Stimulated activated CD4-positive, alpha-beta T cell treated with anti-CD3 and anti-CD28 coated beads, Interleukin-1b, Interleukin-23, amount 100 ng/mL, for 4 hours (primary cell): ENCODE measurements at places on chromosomes 1 and 21.

DNA sequence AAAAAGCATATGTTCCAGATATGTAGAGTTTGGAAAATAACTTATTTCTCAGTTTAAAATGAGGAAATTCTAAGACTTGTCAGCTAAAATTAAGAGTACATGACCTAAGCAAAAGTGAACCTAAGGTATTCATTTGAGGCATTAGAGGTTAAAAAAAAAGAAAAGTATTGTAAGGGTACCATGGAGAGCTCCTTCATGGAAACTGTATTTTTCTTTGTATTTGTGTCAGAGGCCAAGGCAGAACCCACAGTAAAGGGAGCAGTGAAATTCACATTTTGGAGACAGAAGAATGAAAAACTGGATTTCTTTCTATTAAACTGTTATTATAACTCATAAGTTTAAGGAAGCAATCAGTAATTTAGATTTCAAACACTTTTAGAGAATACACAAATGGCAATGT is 1494.8 kb downstream of the KCNT2 start:
- no peak for DNase-seq

GRCh38 chr1:1427106-1427819 is 6.2 kb upstream of the ANKRD65 start:
- DNase-seq: no peak

GRCh38 chr1:186054003-186054402 is 319.8 kb downstream of the HMCN1 start:
- no peak for DNase-seq

GRCh38 chr21:44291936-44292811 is 6.5 kb downstream of the AIRE start:
- DNase-seq: no peak

GRCh38 chr1:70397013-70397412 is 14.1 kb upstream of the CTH start:
- no peak for DNase-seq

DNA sequence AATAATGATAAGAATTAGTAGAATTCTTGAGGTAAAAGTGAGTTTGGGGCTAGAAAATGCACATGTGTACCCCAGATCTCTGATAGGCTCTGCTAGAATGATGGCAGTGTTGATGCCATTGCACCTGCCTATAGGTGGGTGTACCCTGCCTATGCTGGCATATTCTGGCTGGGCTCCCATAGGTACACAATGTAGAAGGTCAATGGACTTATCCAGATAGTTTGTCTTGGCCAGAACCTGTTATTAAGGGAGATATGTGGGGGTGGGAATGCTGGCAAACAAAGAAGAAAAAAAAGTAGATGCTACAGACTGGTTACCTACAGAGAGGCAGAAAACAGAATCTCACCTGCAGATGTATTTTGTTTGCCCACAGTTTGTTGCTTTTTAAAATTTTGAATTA is 14.1 kb upstream of the KLHDC8A start:
- no peak for DNase-seq

- DNase-seq: no peak
Observed at GRCh38 chr1:35569936-35570335, 3.2 kb upstream of the TFAP2E start.

DNA sequence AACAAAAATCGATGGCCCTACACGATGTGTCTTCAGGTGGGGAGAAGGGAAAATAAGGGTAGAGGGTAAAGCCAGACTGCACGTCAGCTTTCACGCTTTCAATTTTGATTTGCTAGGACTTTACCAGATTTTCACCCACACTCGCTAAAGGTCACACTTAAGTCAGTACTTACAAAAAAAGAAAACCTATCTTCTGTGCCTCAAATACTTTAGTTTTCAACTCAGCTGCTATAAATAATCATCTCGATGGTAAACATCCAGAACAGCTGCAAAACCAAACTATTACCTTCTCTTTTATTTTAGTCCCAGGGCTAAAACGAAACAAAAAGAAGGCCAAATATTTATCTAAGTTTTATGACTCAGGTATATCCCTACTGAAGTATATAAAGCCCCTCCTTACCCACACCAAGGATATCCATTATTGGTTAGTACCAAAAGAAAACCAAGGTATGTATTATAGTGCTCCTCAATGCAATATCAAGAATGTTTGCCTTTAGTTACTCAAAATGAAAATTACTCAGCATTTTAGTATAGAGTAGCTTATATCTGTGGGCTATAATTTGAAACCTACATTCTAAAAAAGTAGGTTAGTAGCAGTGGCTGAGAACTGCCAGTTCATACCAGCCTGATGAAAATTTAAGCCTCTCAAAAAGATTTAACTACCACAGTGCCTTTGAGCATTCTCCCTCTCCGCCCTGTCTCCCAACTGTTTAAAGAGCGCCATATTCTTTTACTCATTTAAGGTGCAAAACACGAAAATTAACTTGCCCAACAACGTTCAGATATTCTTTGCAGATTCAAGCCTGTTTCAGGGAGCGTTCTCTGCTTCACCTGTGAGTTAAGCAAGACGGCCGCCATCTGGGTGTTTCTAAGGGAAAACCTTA is 1.5 kb downstream of the CSDE1 start:
- DNase-seq: no peak

GRCh38 chr1:33234588-33234990 is 21.7 kb upstream of the ZNF362 start:
- no peak for DNase-seq

GRCh38 chr1:11535761-11536572 is 57.0 kb downstream of the DISP3 start:
- DNase-seq: no peak

- DNase-seq: no peak
Observed at GRCh38 chr1:76868154-76868882, 1.0 kb downstream of the ST6GALNAC5 start.

GRCh38 chr1:236292425-236292824 is 10.7 kb upstream of the ERO1B start:
- no peak for DNase-seq

DNA sequence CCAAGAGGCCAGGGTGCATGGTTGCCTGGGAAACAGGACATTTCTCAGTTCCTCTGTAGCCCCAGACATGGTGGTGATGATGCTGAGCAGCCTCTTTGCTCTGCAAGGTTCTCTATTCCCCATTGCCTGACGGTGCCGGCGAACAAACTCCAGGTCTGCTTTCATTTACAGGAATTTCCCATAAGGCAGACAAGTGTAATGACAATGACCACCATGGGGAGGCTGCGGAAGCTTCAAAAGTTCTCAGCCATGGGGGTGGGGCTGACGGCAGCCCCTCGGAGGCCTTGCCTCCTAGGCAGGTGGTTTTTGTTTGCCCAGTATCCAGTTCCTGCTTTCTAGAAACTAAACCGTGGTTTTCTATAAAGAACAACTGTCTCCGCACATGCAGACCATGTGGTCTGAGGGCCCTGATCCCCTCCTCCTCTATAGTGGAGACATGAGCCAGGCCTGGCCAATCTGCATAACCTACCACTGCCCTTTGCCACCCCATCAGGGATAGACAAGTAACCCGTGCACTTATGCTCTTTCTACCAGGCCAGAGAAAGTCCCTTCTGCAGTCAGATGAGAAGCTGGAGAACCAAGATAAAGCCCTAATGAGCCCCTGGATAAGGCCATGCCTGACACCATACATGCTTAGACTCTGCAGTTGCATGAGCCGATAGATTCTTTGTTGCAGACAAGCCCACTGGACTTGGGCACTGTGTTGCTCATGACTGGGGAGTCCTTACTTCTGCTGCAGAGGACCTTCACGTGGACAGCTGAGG is 54.1 kb downstream of the LDLRAD2 start:
- no peak for DNase-seq

DNA sequence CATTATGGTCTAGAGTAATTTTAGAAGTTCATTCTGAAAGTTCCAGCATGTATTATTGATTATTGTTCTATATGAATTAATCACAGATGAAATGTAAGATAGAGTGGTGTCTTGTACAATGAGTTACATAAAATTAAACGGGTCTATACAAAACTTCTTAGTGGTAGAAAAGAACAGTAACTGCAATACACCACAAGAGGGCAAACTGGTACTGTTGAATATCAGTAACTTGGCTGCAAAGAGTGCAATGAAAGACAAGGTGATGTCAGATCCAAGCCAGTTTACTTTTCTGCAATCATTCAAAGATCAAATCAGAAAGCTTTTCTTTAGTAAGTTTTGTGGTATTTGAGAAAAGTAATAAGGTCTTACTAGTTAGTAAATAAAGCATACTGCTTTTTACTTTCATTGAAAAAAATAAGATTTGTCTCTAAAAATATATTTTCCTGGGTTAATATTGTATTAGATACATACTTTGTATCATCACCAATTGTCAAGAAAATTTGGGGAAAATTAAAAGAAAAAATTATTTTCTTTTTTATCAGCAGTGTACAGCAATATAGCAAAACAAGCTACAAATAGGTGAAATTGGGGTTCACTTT is 66.4 kb upstream of the BTG3 start:
- no peak for DNase-seq

GRCh38 chr1:119735217-119735616 is 23.5 kb downstream of the PHGDH start:
- no peak for DNase-seq

- DNase-seq: no peak
Observed at GRCh38 chr1:221907166-221907932, 165.5 kb upstream of the DUSP10 start.

- no peak for DNase-seq
Observed at GRCh38 chr1:182664296-182664695, 20.1 kb downstream of the RGS8 start.

- no peak for DNase-seq
Observed at GRCh38 chr1:34686531-34686930, 68.3 kb upstream of the GJB5 start.

DNA sequence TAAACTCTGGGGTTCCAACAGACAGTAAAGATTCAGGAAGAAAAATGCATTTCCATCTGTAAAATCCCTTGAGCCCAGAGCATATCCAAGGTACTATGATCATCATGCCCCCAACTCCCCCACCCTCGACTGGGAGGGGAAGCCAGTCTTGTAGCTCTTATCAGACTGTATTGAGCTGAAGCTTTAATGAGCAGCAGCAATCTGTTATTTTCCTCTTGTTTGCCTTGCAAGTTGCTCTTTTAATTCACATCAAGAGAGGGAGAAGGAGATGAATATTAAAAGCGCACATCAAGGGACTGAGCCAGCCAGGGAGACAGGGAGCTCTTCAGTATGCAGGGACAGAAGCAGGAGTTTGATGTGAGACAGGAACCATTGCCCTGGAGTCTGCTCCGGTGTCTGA is 52.5 kb upstream of the KCNA3 start:
- no peak for DNase-seq

DNA sequence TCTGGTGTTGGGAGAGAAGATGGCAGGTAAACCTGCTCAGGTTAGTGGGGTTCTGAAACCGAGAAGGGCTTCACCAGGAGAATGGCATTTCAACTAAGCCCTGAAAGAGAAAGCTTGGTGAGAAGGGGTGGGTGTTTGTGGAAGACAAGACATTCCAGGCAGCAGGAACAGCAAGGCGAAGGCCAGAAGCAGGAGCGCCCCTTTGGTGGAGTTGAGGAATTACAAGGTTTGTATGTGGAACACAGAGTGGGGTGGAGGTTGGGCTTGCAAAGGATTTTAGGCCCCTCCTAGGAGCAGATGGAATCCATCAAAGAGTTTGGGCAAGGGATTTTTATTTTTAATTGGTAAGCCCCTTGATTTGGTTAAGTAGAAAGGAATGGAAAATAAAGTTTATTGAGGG is 24.8 kb upstream of the ELOA start:
- DNase-seq: no peak

GRCh38 chr1:11505591-11506538 is 26.9 kb downstream of the DISP3 start:
- no peak for DNase-seq

DNA sequence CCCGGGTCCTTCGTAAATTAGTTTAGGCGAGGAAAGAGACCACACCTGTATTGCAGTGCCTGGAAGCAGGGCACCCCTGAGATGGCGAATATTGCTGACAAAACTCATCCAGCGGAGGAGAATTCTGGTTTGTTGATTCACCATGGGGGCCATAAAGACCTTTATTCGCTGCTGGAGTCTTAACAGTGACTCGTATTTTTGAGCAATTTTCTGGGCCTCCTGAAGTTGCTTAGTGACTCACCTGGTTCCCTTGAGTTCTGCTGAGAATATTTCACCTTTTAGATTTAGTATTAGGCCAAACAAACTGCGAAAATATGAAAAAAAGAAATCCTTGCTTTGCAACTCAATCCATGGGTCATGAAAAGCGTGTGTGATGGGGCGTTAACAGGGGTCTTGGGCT is 20.6 kb upstream of the H6PD start:
- no peak for DNase-seq

GRCh38 chr1:156642265-156643048 is 540 bp downstream of the BCAN start:
- no peak for DNase-seq

DNA sequence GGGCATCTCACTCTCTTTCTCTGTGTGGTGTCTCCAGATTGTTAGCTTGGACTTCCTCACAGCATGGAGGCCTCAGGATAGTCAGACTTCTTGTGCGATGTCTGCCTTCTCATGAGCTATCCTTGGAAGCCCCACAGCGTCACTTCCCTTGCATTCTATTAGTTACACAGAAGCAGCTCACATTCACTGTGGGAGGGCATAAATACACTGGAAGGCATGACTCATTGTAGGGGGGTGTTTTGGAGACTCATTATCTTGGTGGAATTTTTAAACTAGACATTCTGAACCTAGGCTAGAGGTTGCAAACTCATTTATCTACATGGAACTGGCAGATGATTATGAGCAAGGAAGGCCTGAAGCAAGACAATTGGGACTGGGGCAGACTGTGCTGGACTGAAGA is 21.4 kb upstream of the FASLG start:
- no peak for DNase-seq

- no peak for DNase-seq
Observed at GRCh38 chr1:64893921-64894320, 72.4 kb downstream of the JAK1 start.

- DNase-seq: no peak
Observed at GRCh38 chr1:179143322-179143721, 61.5 kb downstream of the TOR3A start.

DNA sequence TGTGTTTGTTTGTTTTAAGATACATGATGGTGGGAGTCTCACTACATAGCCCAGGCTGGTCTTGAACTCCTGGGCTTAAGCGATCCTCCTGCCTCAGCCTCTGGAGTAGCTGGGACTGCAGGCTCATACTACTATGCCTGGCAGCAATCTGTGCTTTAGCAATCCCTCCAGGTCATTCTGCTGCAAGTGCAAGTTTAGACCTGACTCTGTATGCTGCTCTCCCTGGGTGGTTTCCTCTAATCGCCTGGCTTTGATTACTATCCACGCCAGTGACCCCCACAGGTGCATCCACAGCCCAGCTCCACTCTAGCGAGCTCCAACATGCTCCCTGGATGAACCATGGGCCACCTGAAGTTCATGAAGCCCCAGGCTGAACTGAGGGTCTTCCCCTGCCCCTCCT is 15.5 kb upstream of the PABPC4 start:
- no peak for DNase-seq

GRCh38 chr1:89757532-89757931 is 63.3 kb upstream of the LRRC8D start:
- no peak for DNase-seq

GRCh38 chr1:234553240-234554188 is 56.5 kb downstream of the IRF2BP2 start:
- no peak for DNase-seq

DNA sequence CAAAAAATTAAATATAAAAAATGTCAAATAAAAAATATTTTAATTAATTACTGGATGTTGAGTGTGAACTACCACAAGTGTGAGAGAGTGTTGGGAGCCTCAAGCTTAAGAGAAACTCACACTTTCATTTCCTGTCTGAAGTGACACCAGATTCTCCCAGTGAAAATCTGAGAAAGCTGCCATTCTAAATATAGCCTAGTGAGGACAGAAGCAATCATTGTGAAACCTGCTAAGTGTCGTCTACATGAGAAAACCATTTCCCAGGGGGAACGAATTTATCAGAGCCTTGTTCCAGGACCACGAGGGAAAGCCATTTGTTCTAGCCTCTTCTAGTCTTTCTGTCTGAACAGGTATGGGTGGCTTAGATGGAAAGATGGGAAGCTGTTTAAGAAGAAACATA is 329.3 kb upstream of the PRMT6 start:
- no peak for DNase-seq
